Transverse colon (tissue), 4 donors: ENCODE measurements at places on chromosomes 2 and 18. TPM values are rescaled to one million over a fixed set of nuclear protein-coding genes. Genes with fewer than 3 reads are reported as not detected.

GRCh38 chr2:96146153-96146880, 1.1 kb upstream of the DUSP2 start:
- DNase-seq = peak; percentile 73
- H3K36me3 ChIP-seq = no peaks in the 10 kb centered on the region
- no peak overlapping the region for H3K4me3 ChIP-seq
- peaks cover 7% of the 10 kb centered on the region for H3K4me1 ChIP-seq
- peak overlapping the region; percentile 61 for H3K27ac ChIP-seq

Gene IMPA2
- 80.8 TPM for total RNA-seq

DNA sequence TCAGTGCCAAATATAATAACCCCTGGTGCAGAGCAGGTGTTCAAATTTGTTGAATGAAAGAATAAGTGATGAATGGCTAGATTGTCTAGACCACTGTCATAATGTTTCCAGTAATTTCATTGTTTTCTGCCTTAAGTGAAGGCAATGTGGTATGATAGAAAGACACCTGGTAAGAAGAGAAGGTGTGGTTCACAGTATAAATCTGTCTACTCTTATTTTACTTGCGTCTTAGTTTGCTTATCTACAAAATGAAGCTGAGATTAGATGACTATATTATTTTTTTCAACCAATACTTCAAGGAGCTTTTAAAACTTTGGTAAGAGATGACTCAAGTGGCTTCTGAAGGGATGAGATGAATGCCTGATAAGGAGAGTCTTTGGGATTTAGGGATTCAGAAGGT, 788.4 kb downstream of the EPHA4 start:
- H3K4me3 ChIP-seq = no peak overlapping the region
- H3K27me3 ChIP-seq = no peaks in the 10 kb centered on the region
- H3K4me1 ChIP-seq = no peaks in the 10 kb centered on the region
- no peak overlapping the region for H3K27ac ChIP-seq

- no peak for DNase-seq
- no peaks in the 10 kb centered on the region for H3K27me3 ChIP-seq
- no peak overlapping the region for H3K4me3 ChIP-seq
Measured at GRCh38 chr2:62054029-62054791, 141.7 kb upstream of the B3GNT2 start.

- no peaks in the 10 kb centered on the region for H3K4me1 ChIP-seq
- no peaks in the 10 kb centered on the region for H3K27me3 ChIP-seq
- no peak for DNase-seq
- no peak overlapping the region for H3K4me3 ChIP-seq
- no peak overlapping the region for H3K27ac ChIP-seq
Measured at GRCh38 chr2:205959521-205959920, 126.5 kb downstream of the INO80D start.

Gene REG1A
- total RNA-seq = not detected

DNA sequence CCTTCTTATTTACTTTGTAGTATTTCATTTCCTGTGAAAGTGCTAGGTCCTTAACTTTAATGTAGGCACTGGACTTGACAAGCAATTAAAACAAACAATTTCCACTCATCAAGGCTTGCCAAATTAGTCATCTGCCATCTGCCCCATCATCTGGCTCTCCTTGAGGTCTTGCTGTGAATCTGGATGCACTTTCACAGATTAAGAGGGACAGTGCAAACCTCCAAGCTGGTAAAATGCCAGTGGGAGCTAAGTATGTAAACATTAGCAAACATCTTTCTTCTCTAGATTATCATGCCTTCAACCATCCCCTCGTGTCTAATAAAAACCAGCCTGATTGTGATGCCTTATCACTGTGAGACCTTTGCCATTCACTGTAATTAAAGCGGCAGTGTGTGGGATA, 402.9 kb downstream of the ERBB4 start:
- DNase-seq = no peak
- no peaks in the 10 kb centered on the region for H3K36me3 ChIP-seq
- no peak overlapping the region for H3K27ac ChIP-seq

- no peaks in the 10 kb centered on the region for H3K27me3 ChIP-seq
- no peak overlapping the region for H3K27ac ChIP-seq
- DNase-seq = no peak
- H3K4me3 ChIP-seq = no peak overlapping the region
- H3K4me1 ChIP-seq = no peaks in the 10 kb centered on the region
- no peaks in the 10 kb centered on the region for H3K36me3 ChIP-seq
Measured at GRCh38 chr18:11520536-11520935, 88.9 kb upstream of the SLC35G4 start.

Gene UCN
- 2.2 TPM for total RNA-seq

- peak overlapping the region; percentile 38 for H3K27ac ChIP-seq
- H3K4me1 ChIP-seq = peaks cover 16% of the 10 kb centered on the region
Measured at GRCh38 chr2:173311844-173312606, 42.6 kb upstream of the CDCA7 start.

Gene MAB21L4
- total RNA-seq = not detected

DNA sequence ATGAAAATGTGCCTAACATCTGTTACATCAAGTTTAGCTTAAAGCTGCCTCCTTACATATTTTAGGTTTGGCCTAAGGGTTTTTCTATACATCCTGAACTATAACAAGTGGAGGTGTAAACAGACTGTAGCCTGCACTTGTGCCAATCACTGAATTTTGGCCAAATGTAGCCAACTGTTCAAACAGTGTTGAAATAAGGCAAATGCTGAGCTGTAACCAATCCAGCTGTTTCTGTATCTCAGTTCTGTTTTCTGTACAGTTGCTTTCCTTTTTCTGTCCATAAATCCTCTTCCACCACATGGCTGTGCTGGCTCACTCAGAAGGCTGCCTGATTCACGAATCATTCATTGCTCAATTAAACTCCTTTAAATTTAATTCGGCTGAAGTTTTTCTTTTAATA, 19.2 kb upstream of the CAPN13 start:
- no peaks in the 10 kb centered on the region for H3K36me3 ChIP-seq
- no peak overlapping the region for H3K4me3 ChIP-seq
- no peak for DNase-seq
- no peaks in the 10 kb centered on the region for H3K27me3 ChIP-seq
- no peaks in the 10 kb centered on the region for H3K4me1 ChIP-seq
- no peak overlapping the region for H3K27ac ChIP-seq

DNA sequence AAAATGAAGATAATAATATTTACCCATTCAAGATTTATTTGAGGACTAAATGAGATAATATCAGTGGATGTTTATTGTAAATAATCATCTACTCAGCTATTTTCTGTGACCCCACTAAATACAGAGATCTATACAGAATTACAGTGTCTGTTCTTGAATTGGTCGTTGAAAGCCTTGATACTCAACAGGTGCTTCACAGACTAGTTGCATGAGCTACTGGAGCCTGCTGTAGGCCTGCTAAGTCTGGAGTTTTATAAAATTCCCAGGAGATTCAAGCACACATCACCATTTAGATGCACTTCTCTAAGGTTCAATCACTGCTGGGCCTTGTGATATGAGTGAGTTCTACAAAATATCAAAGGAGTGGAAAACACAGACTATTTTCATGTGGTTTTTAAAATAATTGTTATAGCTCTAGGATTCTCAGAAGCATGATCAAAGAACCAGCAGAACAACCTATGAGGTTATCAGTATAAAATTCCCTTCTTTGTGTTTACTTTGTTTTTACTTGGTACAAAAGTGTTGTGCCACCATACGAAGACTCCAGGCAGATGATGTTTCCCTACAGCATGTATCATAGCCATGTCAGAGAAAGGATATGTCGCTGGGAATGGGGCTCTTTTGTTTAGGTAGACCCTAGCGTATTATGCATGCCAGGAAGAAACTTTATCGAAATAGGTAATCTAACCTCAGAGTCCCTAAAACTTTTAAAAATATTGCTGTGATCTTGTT, 7.1 kb downstream of the SULT1C4 start:
- H3K27ac ChIP-seq = no peak overlapping the region
- no peaks in the 10 kb centered on the region for H3K4me1 ChIP-seq
- no peak overlapping the region for H3K4me3 ChIP-seq
- no peak for DNase-seq
- H3K36me3 ChIP-seq = no peaks in the 10 kb centered on the region

GRCh38 chr2:77443076-77443475, 79.1 kb downstream of the LRRTM4 start:
- no peaks in the 10 kb centered on the region for H3K27me3 ChIP-seq
- no peak for DNase-seq
- H3K4me3 ChIP-seq = no peak overlapping the region
- H3K27ac ChIP-seq = no peak overlapping the region
- H3K4me1 ChIP-seq = no peaks in the 10 kb centered on the region
- H3K36me3 ChIP-seq = no peaks in the 10 kb centered on the region

GRCh38 chr2:85796341-85797262, 42.8 kb downstream of the ATOH8 start:
- peak overlapping the region; percentile 5 for H3K27ac ChIP-seq
- DNase-seq = peak; percentile 8
- H3K4me1 ChIP-seq = peaks cover 15% of the 10 kb centered on the region
- H3K36me3 ChIP-seq = no peaks in the 10 kb centered on the region
- no peak overlapping the region for H3K4me3 ChIP-seq

Gene C2orf15
- total RNA-seq = 3.7 TPM

- no peak for DNase-seq
- no peaks in the 10 kb centered on the region for H3K27me3 ChIP-seq
- no peak overlapping the region for H3K4me3 ChIP-seq
- H3K27ac ChIP-seq = peak overlapping the region; percentile 27
- peaks cover 27% of the 10 kb centered on the region for H3K4me1 ChIP-seq
Measured at GRCh38 chr2:10009271-10009810, 34.0 kb upstream of the KLF11 start.

GRCh38 chr2:201674794-201675193, 23.6 kb downstream of the MPP4 start:
- H3K4me3 ChIP-seq = no peak overlapping the region
- no peak for DNase-seq
- no peak overlapping the region for H3K27ac ChIP-seq
- no peaks in the 10 kb centered on the region for H3K36me3 ChIP-seq

GRCh38 chr2:182456784-182457183, 29.9 kb upstream of the PDE1A start:
- H3K27me3 ChIP-seq = no peaks in the 10 kb centered on the region
- H3K27ac ChIP-seq = no peak overlapping the region
- H3K36me3 ChIP-seq = no peaks in the 10 kb centered on the region
- H3K4me1 ChIP-seq = no peaks in the 10 kb centered on the region

DNA sequence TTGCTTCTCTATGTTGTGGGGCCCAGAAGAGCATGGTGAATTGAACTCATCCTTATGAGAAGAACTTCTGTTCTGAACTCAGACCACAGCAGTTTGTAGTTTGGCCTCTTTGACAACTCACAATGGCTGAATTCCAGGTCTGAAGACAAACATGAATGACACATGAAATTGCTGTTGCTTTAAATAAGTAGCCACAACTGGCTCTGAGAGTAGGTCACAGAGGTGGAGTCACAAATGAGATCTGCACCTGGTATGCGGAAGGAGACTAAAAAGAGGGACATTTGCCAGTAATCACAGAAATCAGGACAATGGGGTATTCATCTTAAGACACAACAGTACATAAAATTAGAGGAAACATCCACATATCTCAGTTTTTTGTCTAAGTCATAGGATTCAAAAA, 290.3 kb upstream of the MMADHC start:
- DNase-seq = no peak
- H3K4me1 ChIP-seq = no peaks in the 10 kb centered on the region
- no peak overlapping the region for H3K27ac ChIP-seq
- H3K4me3 ChIP-seq = no peak overlapping the region

- no peak overlapping the region for H3K4me3 ChIP-seq
- H3K36me3 ChIP-seq = peaks cover 21% of the 10 kb centered on the region
- no peak overlapping the region for H3K27ac ChIP-seq
- peaks cover 12% of the 10 kb centered on the region for H3K4me1 ChIP-seq
Measured at GRCh38 chr2:9384521-9384920, 38.8 kb downstream of the ITGB1BP1 start.

DNA sequence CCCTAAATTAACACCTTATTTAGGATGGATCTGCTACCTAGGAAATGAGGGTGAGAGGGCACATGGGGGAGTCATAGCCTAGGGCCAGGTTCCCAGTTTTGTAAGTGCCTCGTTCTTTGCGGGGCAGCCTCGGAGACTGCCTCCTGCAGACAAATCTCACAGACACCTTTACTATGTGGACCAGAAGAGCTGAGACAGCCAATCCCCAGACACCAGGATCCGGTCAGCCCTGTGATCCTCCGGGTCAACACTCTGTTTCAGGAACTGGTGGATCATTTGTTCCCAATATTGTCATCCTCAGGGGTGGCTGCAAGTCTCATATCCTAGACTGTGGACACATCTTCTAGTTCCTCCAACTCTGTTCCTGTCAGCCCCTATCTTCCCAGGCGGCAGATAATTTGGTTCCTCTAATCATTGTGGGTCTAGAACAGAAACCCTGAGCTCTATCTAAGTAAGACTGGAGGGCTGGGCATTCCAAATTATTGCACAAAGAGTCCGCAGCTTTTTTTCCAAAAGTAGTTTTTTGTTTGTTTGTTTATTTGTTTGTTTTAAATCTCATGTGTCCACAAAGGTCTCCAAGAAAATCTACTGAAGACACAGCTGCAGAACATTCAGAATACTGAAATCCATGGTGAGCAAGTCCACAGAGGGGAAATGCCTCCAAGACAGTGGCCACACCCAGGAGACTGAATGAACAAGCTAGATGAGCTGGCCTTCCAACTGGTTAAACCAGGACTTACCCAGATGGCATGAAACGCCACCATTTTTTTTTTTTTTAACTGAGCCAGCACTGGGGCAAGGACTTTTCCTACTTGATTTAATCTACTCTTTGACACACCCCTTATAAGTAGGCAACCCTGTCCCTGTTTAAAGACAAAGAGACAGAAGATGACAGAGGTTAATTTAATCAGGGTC, 6.2 kb upstream of the GDF7 start:
- no peak for DNase-seq
- H3K27ac ChIP-seq = no peak overlapping the region
- H3K27me3 ChIP-seq = peaks cover 57% of the 10 kb centered on the region
- H3K4me1 ChIP-seq = peaks cover 13% of the 10 kb centered on the region
- H3K4me3 ChIP-seq = no peak overlapping the region
- no peaks in the 10 kb centered on the region for H3K36me3 ChIP-seq

GRCh38 chr2:75494137-75494769, 66.5 kb downstream of the EVA1A start:
- no peak overlapping the region for H3K27ac ChIP-seq
- H3K27me3 ChIP-seq = no peaks in the 10 kb centered on the region
- no peaks in the 10 kb centered on the region for H3K36me3 ChIP-seq
- H3K4me1 ChIP-seq = no peaks in the 10 kb centered on the region
- H3K4me3 ChIP-seq = no peak overlapping the region
- no peak for DNase-seq

Gene PSTPIP2
- 21.9 TPM for total RNA-seq

Gene G6PC2
- total RNA-seq = 0.55 TPM

Gene DUSP2
- total RNA-seq = 9.1 TPM

Gene LHCGR
- not detected for total RNA-seq

Gene PIKFYVE
- 35.6 TPM for total RNA-seq

DNA sequence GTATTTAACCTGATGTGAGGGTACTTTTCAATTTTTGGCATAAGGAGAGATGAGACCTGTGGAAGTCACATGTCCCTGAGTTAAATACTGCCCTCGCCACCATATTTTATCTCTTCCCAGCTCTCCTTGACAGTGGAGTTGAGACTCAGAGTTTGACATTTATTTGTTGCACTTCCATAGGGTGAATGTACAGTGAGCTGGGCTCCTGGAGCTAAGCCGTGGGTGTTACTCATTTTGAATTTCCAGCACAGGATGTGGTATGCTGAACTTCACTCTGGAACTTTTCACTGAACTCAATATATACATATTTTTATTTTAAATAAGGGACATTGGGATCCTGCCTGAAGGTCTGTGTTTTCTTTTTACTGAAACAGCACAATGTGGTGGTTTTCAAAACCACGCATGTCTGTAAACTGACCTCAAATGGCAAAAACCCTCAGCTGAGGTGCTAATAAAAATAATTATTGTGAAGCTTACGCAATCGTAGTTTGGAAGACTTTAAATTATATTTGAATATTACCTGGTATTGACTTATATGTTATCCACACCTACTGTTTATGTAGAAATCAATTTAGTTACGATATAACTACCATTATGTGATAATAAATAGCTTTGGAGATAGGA, 12.1 kb downstream of the RNF144A start:
- no peaks in the 10 kb centered on the region for H3K4me1 ChIP-seq
- no peaks in the 10 kb centered on the region for H3K27me3 ChIP-seq
- DNase-seq = no peak
